ENCODE measurements at places on chromosomes 13 and 19. TPM values are rescaled to one million over a fixed set of nuclear protein-coding genes. Genes with fewer than 3 reads are reported as not detected.

DNA sequence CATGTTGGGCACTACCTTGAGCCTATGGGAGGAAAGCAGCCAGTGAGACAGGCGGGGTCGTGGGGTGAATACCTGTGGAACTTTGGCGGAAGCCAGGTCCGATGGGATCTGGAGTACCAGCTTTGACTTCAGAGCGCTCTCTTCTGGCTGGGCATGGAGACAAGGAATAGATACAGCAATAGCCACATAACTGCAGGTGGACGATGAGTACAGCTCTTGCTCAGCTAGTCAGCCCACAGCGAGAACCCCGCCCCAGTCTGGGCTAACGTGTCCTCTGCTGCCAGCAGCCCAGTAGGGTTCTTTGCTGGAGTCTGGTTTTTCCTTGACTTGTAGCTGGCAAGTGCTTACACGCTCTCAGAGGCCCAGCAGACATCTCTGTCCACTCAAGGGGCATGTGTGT is 83.4 kb downstream of the SIPA1L3 start:
- no peaks in the 10 kb centered on the region for H3K4me1 ChIP-seq
- no peaks in the 10 kb centered on the region for H3K36me3 ChIP-seq
- H3K27me3 ChIP-seq, result no peaks in the 10 kb centered on the region
- H3K27ac ChIP-seq, result no peak overlapping the region
- no peak for DNase-seq

- no peak for DNase-seq
- H3K4me1 ChIP-seq, result peaks cover 46% of the 10 kb centered on the region
- H3K4me3 ChIP-seq, result no peak overlapping the region
- H3K27ac ChIP-seq, result no peak overlapping the region
- no peaks in the 10 kb centered on the region for H3K36me3 ChIP-seq
These were observed 49.2 kb downstream of the LATS2 start for GRCh38 chr13:21012211-21012610.

DNA sequence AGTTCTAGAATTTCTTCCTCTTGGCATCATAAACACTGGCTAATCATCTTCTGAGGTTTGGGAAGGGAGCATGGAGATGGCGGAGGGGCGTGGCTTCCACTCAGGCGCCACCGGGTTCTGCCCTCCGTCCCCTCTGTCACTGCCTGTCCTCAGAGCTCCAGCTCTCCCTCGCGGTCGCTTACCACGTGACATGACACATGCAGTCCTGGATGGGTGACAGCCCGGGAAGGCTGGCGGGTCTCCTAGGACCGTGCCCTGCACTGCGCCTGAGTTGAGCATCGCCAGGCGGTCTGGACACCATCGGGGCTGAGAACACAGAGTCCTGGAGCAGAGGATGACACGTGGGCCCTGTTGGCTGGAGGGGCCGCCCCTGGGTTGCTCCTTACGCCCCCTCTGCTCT is 123.3 kb downstream of the RAB20 start:
- peaks cover 70% of the 10 kb centered on the region for H3K36me3 ChIP-seq
- peaks cover 42% of the 10 kb centered on the region for H3K4me1 ChIP-seq
- H3K4me3 ChIP-seq, result no peak overlapping the region
- H3K27ac ChIP-seq, result peak overlapping the region; percentile 24
- DNase-seq, result no peak

- no peak overlapping the region for H3K4me3 ChIP-seq
- peaks cover 28% of the 10 kb centered on the region for H3K4me1 ChIP-seq
- H3K27me3 ChIP-seq, result no peaks in the 10 kb centered on the region
- no peaks in the 10 kb centered on the region for H3K36me3 ChIP-seq
- H3K27ac ChIP-seq, result peak overlapping the region; percentile 97
These were observed 4.4 kb upstream of the KANK2 start for GRCh38 chr19:11201791-11202190.

GRCh38 chr13:73722120-73722519 is 412.1 kb downstream of the KLF12 start:
- no peaks in the 10 kb centered on the region for H3K36me3 ChIP-seq
- H3K27me3 ChIP-seq, result no peaks in the 10 kb centered on the region
- peaks cover 28% of the 10 kb centered on the region for H3K4me1 ChIP-seq
- DNase-seq, result no peak
- H3K27ac ChIP-seq, result no peak overlapping the region
- no peak overlapping the region for H3K4me3 ChIP-seq

- no peaks in the 10 kb centered on the region for H3K36me3 ChIP-seq
- no peaks in the 10 kb centered on the region for H3K27me3 ChIP-seq
- no peak overlapping the region for H3K27ac ChIP-seq
- no peak overlapping the region for H3K4me3 ChIP-seq
- DNase-seq, result no peak
These were observed 109.0 kb upstream of the HTR2A start for GRCh38 chr13:47005756-47006414.

DNA sequence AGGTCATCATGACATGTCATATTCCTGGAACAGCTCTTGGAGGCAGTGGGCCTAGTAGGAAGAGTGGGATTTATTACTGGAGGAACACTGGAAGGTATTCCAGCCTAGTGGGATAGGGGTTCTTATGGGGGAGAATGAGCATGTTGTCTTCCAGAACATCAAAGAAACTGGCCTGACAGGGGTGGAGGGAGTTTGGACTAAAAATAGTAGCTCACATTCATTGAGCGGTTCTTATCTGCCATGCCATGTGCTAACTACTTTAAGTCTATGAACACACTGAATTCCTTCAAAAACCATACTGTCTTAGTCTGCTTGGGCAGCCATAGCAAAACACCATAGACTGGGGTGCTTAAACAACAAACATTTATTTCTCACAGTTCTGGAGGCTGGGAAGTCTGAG is 413.6 kb downstream of the HS6ST3 start:
- H3K4me1 ChIP-seq, result no peaks in the 10 kb centered on the region
- H3K36me3 ChIP-seq, result no peaks in the 10 kb centered on the region
- no peak overlapping the region for H3K27ac ChIP-seq
- DNase-seq, result no peak
- no peak overlapping the region for H3K4me3 ChIP-seq

DNA sequence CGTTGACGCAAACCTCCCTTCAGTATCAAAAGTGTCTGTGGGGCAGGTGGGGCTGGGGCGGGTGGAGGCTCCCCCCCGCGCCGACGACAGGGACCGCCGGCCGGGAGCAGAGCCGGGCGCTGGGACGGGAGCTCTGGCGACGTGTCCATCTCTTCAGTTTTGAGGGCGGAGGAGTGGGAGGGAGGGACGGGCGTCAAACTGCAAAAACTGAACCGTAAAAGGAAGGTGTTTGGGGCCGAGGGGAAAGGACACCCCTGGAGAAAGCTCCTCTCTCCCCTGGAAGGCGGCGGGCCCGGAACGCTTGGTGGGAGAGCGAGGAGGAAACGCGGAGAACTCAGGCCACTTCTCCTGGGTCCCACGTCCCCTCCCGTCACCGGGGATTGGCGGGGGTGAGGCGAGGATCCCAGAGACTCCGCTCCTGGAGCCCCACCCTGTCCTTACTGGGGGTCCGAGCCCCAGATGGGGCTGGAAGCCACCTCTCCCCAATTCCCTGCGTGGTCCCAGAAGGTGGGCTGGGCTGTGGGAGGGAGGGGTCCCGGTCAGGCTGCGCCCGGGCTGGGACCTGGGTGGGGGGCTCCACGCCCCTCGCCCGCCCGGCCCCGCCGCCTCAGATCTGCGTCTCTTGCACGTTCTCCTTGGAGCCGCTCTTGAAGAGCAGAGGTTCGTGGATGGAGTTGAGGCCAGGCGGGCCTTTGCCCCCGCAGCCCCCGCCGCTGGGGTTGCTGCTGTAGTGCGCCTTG is 3.4 kb upstream of the ASPDH start:
- no peak overlapping the region for H3K27ac ChIP-seq
- H3K36me3 ChIP-seq, result no peaks in the 10 kb centered on the region
- no peak overlapping the region for H3K4me3 ChIP-seq
- no peak for DNase-seq
- H3K27me3 ChIP-seq, result no peaks in the 10 kb centered on the region
- no peaks in the 10 kb centered on the region for H3K4me1 ChIP-seq

DNA sequence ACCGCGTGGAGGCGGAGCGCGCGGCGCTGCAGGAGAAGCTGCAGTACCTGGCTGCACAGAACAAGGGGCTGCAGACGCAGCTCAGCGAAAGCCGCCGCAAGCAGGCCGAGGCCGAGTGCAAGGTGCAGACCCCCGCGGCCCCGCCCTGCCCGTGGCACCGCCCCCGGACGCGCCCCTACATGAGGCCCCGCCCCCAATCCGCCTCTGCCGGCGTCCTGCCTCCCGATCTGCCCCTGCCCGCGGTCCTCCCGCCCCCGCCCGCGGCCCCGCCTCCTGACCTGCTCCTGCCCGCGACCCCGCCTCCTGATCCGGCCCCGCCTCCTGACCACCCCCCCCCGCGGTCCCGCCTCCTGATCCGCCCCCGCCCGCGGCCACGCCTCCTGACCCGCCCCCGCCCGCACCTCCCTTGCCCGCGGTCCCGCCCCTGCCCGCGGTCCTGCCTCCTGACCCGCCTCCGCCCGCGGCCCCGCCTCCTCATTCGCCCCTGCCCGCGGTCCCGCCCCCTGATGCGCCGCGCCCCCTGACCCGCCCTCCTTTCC is 11.7 kb downstream of the PRR36 start:
- H3K27ac ChIP-seq, result no peak overlapping the region
- H3K4me3 ChIP-seq, result peak overlapping the region; percentile 38
- DNase-seq, result no peak
- peaks cover 5% of the 10 kb centered on the region for H3K36me3 ChIP-seq
- H3K27me3 ChIP-seq, result no peaks in the 10 kb centered on the region
- H3K4me1 ChIP-seq, result no peaks in the 10 kb centered on the region

DNA sequence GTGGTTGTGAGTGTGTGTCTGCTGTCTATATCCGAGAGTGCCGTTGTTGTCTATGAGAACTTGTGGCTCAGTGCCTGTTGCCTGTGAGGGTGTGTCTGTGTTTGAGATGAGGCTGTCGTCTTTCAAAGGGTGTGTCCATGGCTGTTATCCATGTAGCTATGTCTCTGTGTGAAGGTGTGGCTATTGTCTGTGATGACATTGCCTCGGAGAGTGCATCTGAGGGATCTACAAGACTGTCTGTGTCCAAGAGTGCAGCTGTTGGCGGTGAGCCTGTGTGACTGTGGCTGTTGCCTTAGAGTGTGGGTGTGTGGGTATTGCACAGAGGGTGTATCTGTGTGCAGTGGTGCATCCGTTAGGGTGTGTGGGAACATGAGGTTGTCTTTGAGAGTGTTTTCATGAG is 4.9 kb downstream of the NUMBL start:
- DNase-seq, result no peak
- H3K27ac ChIP-seq, result no peak overlapping the region

- peak overlapping the region; percentile 39 for H3K4me3 ChIP-seq
- H3K4me1 ChIP-seq, result peaks cover 96% of the 10 kb centered on the region
- no peaks in the 10 kb centered on the region for H3K36me3 ChIP-seq
- no peak for DNase-seq
- H3K27me3 ChIP-seq, result no peaks in the 10 kb centered on the region
- peak overlapping the region; percentile 100 for H3K27ac ChIP-seq
These were observed 23.5 kb downstream of the ACTN4 start for GRCh38 chr19:38670921-38671398.

DNA sequence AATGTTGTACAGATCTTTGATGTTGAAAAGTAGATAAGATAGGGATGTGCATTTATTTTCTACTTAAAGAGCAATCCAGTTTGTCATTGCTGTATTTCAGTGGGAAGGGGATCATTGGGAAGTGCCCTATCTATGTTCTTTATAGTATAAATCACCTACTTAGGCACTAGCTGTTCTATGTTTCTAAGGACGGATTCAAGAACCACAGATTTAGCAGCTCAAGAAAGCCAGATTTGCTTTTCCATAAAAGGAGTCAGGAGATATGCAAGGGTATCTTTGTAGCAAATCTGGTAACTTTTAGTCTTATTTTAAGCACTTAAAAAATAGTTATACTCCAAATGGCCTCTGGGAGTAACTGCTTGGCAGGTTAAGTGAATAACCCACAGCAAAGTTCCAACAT is 23.7 kb downstream of the DCLK1 start:
- H3K4me3 ChIP-seq, result no peak overlapping the region
- H3K36me3 ChIP-seq, result no peaks in the 10 kb centered on the region
- peaks cover 11% of the 10 kb centered on the region for H3K4me1 ChIP-seq
- H3K27me3 ChIP-seq, result no peaks in the 10 kb centered on the region
- H3K27ac ChIP-seq, result no peak overlapping the region
- no peak for DNase-seq

DNA sequence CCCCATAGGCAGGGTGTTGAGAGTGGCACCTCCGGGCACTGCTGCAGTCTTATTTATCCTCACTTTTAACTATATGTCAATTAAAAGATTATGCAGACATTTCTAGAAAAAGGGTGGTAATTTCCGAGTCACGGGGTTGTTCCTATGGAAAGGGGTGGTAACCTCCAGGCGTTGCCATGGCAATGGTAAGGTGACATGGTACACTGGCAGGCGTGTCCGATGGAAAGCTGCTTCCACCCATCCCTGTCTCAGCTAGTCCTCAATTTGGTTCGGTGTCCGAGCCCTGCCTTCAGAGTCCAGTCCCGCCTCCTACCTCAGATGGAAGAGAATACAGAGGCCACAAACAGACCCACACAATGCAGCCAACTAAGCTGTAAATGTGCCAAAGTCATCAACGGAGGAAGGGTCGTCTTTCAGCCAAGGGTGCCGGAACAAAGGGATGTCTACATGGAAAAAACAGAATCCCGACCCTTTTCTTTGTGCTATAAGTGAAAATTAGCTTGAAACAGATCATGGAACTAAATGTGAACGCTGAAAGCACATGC is 72.6 kb upstream of the C13orf46 start:
- H3K27ac ChIP-seq, result no peak overlapping the region
- H3K36me3 ChIP-seq, result peaks cover 9% of the 10 kb centered on the region
- H3K27me3 ChIP-seq, result no peaks in the 10 kb centered on the region
- DNase-seq, result no peak
- no peak overlapping the region for H3K4me3 ChIP-seq

DNA sequence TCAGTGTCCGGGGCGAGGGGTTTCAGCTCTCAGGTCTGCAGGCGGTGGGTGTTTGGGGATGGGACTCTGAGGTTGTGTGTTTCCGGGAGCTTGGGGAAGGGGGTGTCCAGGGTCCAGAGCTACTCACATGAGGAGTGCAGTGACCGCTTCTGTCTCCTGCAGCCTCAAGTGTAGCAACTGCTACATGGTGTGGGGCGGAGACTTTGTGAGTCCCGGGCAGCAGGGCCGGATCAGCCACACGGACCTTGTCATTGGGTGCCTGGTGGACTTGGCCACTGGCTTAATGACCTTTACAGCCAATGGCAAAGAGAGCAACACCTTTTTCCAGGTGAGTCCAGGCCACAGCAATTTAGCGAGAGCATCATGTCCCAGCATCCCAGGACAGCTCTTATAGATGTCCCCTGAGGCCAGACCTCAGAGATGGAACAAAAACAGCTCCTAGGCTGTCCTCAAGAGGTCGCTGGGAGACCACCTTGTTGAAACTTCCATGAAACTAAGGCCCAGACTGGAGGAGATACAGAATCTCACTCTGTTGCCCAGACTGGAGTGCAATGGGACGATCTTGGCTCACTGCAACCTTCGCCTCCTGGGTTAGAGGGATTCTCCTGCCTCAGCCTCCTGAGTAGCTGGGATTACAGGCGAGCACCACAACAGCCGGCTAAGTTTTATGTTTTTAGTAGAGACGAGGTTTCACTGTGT is 44.9 kb downstream of the RYR1 start:
- no peaks in the 10 kb centered on the region for H3K4me1 ChIP-seq
- H3K27ac ChIP-seq, result no peak overlapping the region
- no peak overlapping the region for H3K4me3 ChIP-seq
- H3K27me3 ChIP-seq, result no peaks in the 10 kb centered on the region

ZNF723 gene
- total RNA-seq, result not detected

CCDC169 gene
- total RNA-seq, result not detected

AKT1S1 gene
- total RNA-seq, result 15.2 TPM

PNMA8A gene
- 14.6 TPM for total RNA-seq

GJA3 gene
- not detected for total RNA-seq

RAP2A gene
- total RNA-seq, result 31.0 TPM
